ENCODE measurements at places on chromosomes 4 and X.

- DNase-seq: peak; percentile 12
Observed at GRCh38 chr4:95869961-95870500, 30.1 kb downstream of the PDHA2 start.

DNA sequence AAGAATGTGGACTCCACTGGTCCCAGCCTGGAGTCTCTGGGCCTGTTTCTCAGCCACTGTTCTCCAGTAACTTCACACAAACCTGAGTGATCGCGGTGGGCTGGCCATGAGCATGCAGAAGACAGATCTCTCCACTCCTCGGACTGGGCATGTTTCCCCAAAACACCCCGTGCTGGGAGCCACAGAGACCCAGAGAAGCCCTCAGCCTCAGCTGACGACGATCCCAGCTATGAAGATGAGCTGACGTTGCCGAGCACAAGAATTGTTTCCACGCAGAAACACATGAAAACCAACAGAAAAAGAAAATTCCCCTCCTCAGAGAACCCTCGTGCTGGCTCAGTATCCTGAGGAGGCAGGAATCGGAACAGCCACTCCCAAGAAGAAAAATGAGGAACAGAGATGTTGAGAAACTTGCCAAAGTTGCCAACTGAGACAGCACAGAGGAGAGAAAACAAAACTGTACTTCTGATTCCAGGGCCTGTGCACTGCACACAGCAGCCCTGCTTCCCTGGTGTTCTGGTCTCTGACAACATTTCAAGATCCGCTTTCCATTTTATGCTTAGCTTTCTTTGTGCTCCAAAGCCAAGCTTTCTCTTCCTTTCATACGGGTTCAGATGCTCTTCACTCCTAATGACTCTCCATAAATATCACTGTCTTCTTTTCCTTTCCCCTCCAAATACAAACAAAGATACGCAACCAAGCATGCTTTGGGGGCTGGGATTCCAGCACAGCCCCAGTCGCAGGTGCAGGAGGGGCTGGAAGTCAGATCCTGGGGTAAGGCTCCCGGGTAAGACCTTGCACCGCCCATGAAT, 81.4 kb downstream of the IRF2 start:
- DNase-seq: no peak

GRCh38 chr4:102625232-102625930, 124.2 kb downstream of the NFKB1 start:
- DNase-seq: peak; percentile 81

- no peak for DNase-seq
Observed at GRCh38 chr4:27132497-27132896, 271.9 kb downstream of the STIM2 start.

GRCh38 chrX:102837847-102838246, 99.2 kb upstream of the RAB40AL start:
- no peak for DNase-seq

DNA sequence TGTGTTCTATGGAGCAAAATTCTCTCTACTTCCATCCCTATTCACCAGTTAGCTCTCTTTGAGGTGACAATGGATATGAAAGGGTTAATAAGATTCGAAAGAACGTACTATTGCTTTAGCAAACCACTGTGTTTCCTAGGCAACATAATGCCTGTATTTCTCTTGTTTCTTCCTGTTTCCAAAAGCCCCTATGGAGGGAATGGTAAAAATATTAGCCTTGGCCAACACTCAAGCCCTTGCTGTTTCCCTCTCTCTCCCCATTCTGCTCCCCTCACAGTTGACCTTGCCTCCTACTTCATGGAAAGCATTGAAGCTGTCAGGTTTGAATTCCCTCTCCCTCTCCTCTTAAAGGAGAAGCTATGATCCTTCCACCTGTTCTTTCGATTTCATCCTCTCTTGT, 9.6 kb upstream of the PGRMC1 start:
- no peak for DNase-seq

GRCh38 chrX:63718010-63718694, 66.9 kb downstream of the ARHGEF9 start:
- no peak for DNase-seq

DNA sequence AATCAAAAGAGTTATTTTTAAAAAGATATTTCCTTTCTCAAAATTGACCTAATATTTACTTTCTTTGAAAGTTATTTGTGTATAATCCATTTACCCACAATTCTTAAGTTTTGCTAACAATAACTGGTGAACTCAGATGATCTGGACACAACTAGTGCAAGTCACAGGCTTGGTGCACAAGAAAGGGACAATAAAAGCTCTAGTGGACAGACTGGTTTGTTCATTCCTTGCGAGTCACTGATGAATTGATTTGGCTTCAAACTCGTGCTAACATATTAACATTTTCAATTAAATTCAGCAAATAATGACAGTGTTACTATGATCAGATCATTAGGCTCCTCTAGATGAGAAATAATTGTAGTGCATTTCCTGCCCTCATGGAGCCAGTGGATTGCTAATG, 169.2 kb downstream of the BMPR1B start:
- no peak for DNase-seq

DNA sequence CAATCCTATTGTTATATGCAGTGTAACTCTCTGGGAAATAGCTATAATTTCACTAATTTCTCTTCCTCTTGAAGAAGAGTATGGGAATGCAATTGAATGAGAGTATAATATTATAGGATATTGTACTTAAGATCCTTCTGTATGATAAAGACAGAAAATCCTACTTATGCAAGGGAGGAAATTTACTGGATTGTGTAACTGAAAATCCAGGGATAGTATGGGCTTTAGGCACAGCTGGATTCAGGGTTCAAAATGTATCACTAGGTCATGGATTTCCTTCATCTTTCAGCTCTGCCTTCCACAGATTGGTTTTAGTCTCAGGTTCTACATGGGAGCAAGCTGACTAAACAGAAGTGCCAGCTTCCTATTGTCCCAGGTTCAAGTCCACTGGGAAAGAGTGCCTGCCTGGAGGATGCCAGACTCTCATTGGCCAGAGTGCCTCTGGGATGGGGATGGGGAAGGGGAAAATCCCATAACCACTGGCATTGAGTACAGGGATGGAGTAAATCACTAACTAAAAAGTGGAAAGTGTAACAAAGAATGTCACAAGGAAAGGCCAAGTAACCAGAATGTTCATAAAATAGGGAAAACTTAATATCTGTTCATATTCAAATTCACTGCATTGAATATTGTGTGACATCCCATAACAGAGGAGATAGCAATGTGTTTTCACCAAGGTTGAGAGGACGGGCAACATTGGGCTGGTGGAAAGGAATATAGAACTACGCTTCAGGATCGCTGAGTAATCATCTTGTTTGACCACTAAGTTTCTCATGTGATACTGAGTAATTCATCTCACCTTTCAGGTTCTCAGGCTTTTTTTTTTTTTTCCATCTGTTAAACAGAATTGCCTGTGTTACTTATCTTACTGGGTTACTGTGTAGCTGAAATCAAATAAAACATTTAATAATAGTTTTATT, 75.7 kb downstream of the ANXA3 start:
- no peak for DNase-seq

GRCh38 chr4:88938138-88938537, 118.8 kb downstream of the FAM13A start:
- peak; percentile 94 for DNase-seq

GRCh38 chr4:154490583-154491340, 837 bp downstream of the DCHS2 start:
- no peak for DNase-seq

DNA sequence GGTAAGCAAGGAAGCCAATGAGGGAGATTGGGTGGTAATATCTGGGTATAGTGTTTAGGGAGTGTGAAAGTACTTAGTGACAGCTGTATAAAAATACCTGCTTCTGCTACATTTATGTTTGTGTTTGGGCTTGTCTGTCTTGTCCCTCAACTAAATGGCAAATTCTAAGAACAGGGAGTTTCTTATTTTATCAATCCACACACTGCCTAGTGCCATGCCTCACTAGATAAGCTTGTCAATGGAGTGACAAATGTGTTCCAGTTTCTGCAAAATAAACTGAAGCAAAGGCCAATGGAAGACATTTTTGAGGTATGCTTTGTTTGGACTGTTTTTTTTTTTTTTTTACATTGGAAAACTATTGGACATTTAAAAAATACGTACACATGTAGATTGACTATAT, 418.0 kb downstream of the SH2D1A start:
- no peak for DNase-seq

DNA sequence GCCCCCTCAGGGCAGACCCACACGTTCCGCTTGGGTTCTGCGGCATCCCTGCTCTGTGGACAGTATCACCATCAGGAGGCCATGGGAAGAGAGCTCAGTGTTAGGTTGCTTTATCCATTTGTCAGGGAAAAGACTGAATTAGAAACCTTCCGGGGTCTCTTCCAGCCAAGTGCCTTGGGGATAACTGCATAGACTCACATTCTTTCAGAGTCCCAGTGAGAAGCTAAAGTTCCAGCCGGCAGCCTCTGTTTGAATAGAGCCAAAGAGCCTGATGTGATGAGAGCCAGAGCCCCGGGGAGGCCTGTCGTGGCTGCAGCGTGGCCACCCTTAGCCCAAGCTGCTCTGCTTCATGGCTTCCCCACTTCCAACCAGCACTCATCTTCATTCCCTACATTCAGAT, 85.2 kb downstream of the FHDC1 start:
- DNase-seq: no peak

- no peak for DNase-seq
Observed at GRCh38 chr4:132269303-132269990, 879.6 kb upstream of the PCDH10 start.

GRCh38 chr4:114034189-114034588, 54.7 kb upstream of the ARSJ start:
- no peak for DNase-seq

DNA sequence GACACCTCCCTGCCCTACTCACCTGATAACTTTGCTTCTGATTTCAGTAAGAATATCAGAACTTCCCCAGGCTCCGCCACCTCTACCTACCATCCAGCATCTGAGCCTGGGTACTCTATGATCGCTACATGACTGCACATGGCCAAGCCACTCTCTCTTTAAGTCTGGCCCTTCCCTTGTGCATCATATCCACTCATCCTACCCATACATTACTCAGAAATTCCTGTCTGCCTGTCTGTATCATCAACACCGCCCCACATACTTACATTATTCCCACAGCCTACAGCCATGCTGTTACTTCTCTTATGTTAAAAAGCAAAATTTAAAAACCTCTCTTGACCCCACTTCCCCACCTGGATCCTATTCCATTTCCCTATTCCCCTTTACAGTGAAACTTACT, 84.7 kb downstream of the SCD5 start:
- DNase-seq: no peak

GRCh38 chr4:158861766-158862165, 92.9 kb downstream of the FNIP2 start:
- no peak for DNase-seq

DNA sequence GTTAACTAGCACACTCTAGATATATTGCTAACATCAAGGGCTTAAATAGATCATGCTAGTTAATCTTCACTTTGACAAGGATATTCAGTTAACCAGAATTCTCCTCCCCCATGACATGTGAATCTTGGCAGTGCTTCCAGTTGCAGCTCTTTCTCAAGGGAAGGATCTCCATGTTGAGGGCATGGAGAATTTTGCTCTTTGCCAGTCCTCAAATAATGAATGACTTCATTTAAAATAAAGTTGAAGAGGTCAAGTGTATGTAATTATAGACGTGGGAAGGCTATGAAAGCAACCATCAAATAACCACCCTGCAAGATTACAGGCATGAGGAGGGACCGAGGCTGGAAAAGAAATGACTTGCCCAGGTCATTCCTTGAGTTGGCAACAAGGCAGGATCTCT, 87.3 kb upstream of the CPEB2 start:
- DNase-seq: no peak

DNA sequence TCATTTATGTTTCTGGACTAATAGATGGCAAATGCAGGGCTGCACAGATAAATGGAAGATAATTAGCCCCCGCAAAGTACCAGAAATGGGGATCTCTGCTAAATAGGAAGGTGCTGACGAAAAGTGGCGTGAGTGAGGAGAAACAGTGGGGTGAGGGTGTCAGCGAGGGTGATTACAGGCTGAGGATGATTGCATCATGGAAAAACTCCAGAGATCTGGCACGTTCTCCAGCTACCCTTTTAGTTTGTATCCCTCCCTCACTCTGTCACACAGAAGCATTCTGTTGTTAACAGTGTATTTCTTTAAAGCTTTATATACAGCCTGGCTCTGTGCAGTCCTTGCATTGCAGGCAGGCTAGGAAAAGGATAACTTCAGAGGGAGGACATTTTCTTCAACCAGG, 309.6 kb upstream of the DDX53 start:
- no peak for DNase-seq

GRCh38 chr4:140952717-140953116, 180.6 kb downstream of the RNF150 start:
- DNase-seq: no peak
